ENCODE measurements at places on chromosomes 3 and 15.
A peak's percentile ranks its signal among the peaks of the same experiment; 100 is the strongest.

GRCh38 chr3:165383381-165383780, 187.2 kb upstream of the SLITRK3 start:
- no peak overlapping the region for H3K27ac ChIP-seq
- H3K4me3 ChIP-seq = no peak overlapping the region
- no peaks in the 10 kb centered on the region for H3K36me3 ChIP-seq

GRCh38 chr3:499001-499761, 302.6 kb downstream of the CHL1 start:
- H3K36me3 ChIP-seq = no peaks in the 10 kb centered on the region
- H3K4me1 ChIP-seq = no peaks in the 10 kb centered on the region
- H3K4me3 ChIP-seq = no peak overlapping the region

- no peak overlapping the region for H3K27ac ChIP-seq
- no peak for DNase-seq
- no peak overlapping the region for H3K4me3 ChIP-seq
- H3K4me1 ChIP-seq = peaks cover 14% of the 10 kb centered on the region
These were observed 9.2 kb downstream of the UBA5 start for GRCh38 chr3:132669256-132669777.

DNA sequence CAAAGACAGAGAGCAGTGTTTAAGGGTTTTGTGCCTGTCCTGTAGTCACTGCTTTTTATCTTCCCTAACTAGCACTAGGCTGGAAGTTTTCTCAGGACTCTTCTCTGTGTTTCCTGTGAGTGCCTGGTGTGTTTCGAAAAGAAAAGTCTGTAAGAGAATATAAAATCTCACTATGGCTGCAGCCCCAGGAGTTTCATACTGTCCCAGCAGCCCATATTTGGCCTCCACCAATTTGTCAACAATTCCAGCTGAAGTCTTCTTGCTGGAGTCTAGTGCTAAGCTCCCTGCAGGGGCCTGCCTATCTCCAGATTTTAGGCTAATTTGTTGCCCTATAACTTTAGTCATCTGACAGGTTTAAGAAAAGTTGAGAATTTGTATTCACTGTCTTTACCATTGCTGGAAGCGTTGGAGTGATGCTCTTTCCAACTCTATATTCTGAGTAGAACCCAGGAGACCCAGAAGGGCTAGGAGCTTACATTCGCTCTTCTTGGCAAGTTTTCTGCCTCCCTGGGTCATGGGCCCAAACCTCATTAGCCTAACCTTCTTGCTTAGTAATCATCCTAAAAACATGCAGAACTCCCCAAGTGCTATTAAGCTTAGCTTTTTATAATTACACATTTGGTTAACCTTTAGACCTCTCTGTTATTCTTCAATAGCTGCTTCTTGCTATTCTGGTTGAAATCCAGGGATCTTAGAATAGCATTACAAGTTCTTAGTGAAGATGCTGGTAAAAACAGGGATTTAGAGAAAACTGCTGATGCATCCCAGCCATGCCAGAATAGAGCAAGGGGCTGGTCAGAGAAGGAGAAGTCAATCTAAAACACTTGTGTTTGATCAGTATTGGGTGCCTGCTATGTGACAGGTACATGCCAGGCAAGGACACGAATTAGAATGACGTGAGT, 283.1 kb downstream of the NEK10 start:
- H3K27ac ChIP-seq = no peak overlapping the region
- H3K36me3 ChIP-seq = no peaks in the 10 kb centered on the region

DNA sequence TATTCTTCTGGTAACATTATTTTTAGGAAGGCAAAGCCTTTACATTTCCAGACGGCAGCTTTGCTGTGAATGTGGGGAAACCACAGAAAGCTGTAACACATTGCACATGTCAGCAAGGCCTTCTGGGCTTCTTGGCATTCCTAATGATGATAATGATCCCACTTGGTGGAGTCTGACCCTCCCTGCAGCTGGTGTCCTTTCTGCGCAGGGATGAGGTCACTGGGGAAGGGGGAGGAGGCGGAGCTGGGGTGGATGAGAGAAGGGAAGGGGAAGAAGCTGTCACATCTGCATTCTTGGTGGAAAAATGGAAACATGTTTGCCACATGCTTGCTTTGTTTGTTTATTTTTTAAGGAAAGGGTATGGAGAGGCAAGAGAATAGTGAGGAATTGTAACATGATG, 68.6 kb downstream of the FILIP1L start:
- H3K27me3 ChIP-seq = no peaks in the 10 kb centered on the region
- peaks cover 1% of the 10 kb centered on the region for H3K36me3 ChIP-seq
- no peak overlapping the region for H3K27ac ChIP-seq
- peaks cover 14% of the 10 kb centered on the region for H3K4me1 ChIP-seq
- no peak overlapping the region for H3K4me3 ChIP-seq

DNA sequence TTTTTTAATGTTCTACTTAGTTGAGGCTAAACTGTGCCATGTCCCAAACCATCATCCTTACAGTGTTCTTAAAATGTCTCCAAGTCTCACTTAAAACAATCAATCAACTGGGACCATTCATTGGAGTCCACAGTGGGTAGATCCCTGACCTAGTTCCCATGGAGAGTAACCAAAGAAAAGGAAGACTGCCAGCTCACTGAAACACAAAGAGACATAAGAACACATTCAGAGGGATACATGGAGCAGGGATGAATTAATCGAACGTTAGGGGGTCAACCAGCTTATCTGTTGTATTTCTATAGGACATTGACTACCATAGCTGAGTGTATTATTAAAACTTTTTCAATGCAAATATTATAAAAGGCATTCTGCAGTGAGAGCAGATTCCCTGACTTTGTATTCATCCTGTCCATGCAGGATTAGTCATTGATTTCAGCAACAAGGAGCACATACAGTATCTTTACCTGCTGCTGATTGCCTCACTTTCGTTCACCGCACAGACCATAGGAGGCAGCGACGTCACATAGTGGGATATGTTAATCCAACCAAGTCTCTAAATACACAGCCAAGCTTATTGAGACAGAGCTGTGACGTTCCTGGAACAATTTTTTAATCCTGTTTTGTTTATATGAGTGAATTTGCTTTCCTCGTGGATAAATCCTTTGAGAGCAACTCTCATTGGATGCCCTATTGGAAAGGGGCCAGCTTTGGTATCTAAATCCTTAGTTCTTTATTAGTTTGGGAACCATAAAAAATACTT, 364.9 kb upstream of the RBMS3 start:
- peaks cover 3% of the 10 kb centered on the region for H3K36me3 ChIP-seq
- DNase-seq = no peak
- no peak overlapping the region for H3K4me3 ChIP-seq
- no peak overlapping the region for H3K27ac ChIP-seq
- H3K27me3 ChIP-seq = peaks cover 10% of the 10 kb centered on the region
- H3K4me1 ChIP-seq = peaks cover 31% of the 10 kb centered on the region

DNA sequence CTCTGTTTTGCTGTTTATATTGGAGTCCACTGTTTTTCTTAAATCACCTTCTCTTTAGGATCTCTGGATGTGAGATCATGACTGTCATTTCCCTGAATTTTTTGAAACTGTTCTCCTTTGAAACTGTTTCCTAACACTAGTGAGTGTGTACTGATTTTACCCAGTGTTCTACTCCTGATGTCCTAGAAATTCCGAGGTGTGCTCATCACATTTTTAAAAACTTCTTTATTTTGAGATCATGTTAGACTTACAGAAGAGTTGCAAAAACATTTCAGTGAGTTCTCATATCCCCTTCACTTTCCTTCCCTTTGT, 292.6 kb downstream of the NFKBIZ start:
- no peaks in the 10 kb centered on the region for H3K4me1 ChIP-seq
- no peak overlapping the region for H3K4me3 ChIP-seq
- no peak for DNase-seq
- peaks cover 5% of the 10 kb centered on the region for H3K27me3 ChIP-seq
- peaks cover 2% of the 10 kb centered on the region for H3K36me3 ChIP-seq

DNA sequence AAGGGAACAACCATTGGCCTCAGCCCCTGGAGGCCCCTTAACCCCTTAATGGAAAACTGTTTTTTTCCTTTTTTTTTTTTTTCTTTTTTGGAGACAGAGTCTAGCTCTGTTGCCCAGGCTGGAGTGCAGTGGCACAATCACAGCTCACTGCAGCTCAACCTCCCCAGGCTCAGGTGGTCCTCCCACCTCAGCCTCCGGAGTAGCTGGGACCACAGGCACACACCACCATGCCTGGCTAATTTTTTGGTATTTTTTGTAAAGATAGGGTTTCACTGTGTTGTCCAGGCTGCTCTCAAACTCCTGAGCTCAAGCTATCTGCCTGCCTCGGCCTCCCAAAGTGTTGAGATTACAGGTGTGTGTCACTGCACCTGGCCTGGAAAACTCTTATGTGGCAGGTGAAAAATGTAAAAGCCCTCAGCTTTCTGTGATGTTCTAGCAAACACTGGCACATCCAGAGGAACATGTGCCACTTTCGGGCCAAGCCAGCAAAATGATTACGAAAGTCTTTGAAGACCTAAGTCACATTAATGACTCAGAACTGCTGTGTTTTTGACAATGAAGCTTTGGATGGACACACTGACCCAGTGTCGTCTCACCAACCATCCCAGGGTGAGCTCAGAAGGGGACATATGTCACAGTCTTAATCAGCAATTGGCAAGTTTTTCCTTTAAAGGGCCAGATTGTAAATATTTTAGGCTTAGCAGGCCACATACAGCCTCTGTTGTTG, 189.3 kb upstream of the TPM1 start:
- H3K4me3 ChIP-seq = no peak overlapping the region
- no peaks in the 10 kb centered on the region for H3K4me1 ChIP-seq

- no peak within 1 kb of the TSS for H3K4me3 ChIP-seq
- peaks cover 66% of the 10 kb centered on the region for H3K27me3 ChIP-seq
- peaks cover 1% of the 10 kb centered on the region for H3K36me3 ChIP-seq
- no peak within 1 kb of the TSS for H3K27ac ChIP-seq
These were observed at the start of gene ADCY5 for GRCh38 chr3:123448536-123449101. TSS of gene ADCY5 (minus strand) at chr3:123449090. CDS start at chr3:123448545, 545 bp downstream.

- no peak overlapping the region for H3K4me3 ChIP-seq
- H3K27ac ChIP-seq = no peak overlapping the region
- H3K36me3 ChIP-seq = no peaks in the 10 kb centered on the region
- H3K27me3 ChIP-seq = no peaks in the 10 kb centered on the region
- H3K4me1 ChIP-seq = no peaks in the 10 kb centered on the region
These were observed 404.2 kb upstream of the CDIN1 start for GRCh38 chr15:36175186-36175740.

GRCh38 chr15:39880718-39881387, 39.2 kb downstream of the GPR176 start:
- peaks cover 20% of the 10 kb centered on the region for H3K27me3 ChIP-seq
- H3K4me3 ChIP-seq = no peak overlapping the region
- no peaks in the 10 kb centered on the region for H3K36me3 ChIP-seq
- DNase-seq = no peak

- DNase-seq = no peak
- H3K4me1 ChIP-seq = peaks cover 6% of the 10 kb centered on the region
- H3K4me3 ChIP-seq = no peak overlapping the region
- H3K27me3 ChIP-seq = peaks cover 32% of the 10 kb centered on the region
- H3K36me3 ChIP-seq = no peaks in the 10 kb centered on the region
These were observed 95.6 kb downstream of the FBLN2 start for GRCh38 chr3:13644341-13645117.

GRCh38 chr3:122247825-122248185, 64.3 kb downstream of the CASR start:
- H3K4me3 ChIP-seq = no peak overlapping the region
- no peaks in the 10 kb centered on the region for H3K36me3 ChIP-seq
- peaks cover 14% of the 10 kb centered on the region for H3K4me1 ChIP-seq
- no peak for DNase-seq
- H3K27ac ChIP-seq = no peak overlapping the region

- no peaks in the 10 kb centered on the region for H3K27me3 ChIP-seq
- peaks cover 39% of the 10 kb centered on the region for H3K4me1 ChIP-seq
- H3K27ac ChIP-seq = peak overlapping the region; percentile 88
- peaks cover 5% of the 10 kb centered on the region for H3K36me3 ChIP-seq
- H3K4me3 ChIP-seq = peak overlapping the region; percentile 83
These were observed 35.2 kb downstream of the HMCES start for GRCh38 chr3:129313665-129314385.

- no peak overlapping the region for H3K27ac ChIP-seq
- H3K27me3 ChIP-seq = no peaks in the 10 kb centered on the region
- no peaks in the 10 kb centered on the region for H3K4me1 ChIP-seq
- no peak for DNase-seq
These were observed 32.7 kb downstream of the CEMIP start for GRCh38 chr15:80811781-80812315.

GRCh38 chr3:39879581-39879980, 70.2 kb downstream of the MYRIP start:
- no peak for DNase-seq
- H3K36me3 ChIP-seq = no peaks in the 10 kb centered on the region
- no peak overlapping the region for H3K4me3 ChIP-seq
- H3K4me1 ChIP-seq = no peaks in the 10 kb centered on the region

DNA sequence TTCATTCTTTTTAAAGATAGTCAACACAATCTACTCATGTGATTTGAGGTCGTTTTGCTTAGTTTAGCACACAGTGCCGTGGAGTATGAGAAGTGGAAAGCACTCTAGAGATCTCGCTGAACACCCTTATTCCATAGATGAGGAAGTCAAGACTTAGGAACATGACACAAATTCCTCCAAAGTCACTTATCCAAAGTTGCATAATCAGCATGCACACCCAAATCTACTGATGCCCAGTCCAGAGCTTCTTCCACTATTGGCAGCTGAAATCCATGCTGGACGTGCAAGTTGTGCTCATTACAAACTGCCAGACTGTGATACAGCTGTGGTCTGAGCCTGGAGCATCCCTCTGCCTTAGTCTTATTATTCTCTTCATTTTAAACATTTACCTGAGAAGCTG, 83.5 kb upstream of the ZNF280D start:
- H3K4me3 ChIP-seq = no peak overlapping the region
- no peak overlapping the region for H3K27ac ChIP-seq
- H3K36me3 ChIP-seq = no peaks in the 10 kb centered on the region
- H3K4me1 ChIP-seq = peaks cover 14% of the 10 kb centered on the region

GRCh38 chr3:80157546-80157945, 389.7 kb upstream of the ROBO1 start:
- no peaks in the 10 kb centered on the region for H3K36me3 ChIP-seq
- no peaks in the 10 kb centered on the region for H3K4me1 ChIP-seq
- no peak overlapping the region for H3K27ac ChIP-seq
- H3K27me3 ChIP-seq = no peaks in the 10 kb centered on the region

DNA sequence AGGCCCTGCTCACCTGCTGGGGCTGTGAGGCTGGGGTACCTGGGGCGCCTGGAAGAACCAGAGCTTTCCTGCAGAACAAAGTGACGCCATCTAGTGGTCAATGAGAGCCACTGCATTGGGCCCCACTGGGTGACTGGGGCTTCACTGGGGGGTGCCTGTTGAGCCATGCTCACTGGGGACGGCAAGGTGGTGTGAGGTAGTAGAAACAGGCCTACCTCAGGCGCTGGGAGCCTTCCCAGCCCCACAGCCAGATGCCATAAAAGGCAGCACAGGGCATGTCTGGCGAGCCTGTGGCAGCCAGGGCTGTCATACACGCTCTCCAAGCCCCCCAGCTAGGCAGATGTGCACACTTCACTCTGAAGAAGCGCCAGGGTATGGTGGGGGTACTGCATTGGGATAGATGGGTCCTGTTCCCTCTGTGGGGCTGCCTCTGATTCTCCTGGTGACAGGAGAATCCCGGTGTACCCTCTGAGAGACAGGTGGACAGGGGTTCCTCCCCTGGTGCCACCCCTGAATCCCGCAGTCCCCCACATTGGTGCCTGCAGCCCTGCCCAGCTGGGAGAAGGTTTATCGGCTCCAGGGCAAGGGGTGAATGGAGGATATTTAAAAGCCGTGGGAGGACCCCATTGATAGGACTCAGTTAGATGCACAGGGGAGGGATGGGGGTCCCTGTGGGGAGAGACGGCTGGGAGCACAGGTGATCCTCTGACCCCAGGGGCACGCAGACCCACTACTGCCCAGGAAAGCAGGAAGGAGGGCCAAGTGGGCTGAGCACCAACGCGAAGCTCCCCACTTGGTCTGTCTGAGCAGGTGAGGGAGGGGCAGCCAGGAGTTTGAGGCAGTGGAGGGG, 178.8 kb downstream of the NSMCE3 start:
- peaks cover 1% of the 10 kb centered on the region for H3K27me3 ChIP-seq
- no peak for DNase-seq
- no peak overlapping the region for H3K27ac ChIP-seq
- H3K36me3 ChIP-seq = no peaks in the 10 kb centered on the region
